ENCODE measurements at places on chromosomes 7 and 10.

GRCh38 chr7:80275192-80275605, 140.6 kb downstream of the GNAI1 start:
- no peak for DNase-seq

DNA sequence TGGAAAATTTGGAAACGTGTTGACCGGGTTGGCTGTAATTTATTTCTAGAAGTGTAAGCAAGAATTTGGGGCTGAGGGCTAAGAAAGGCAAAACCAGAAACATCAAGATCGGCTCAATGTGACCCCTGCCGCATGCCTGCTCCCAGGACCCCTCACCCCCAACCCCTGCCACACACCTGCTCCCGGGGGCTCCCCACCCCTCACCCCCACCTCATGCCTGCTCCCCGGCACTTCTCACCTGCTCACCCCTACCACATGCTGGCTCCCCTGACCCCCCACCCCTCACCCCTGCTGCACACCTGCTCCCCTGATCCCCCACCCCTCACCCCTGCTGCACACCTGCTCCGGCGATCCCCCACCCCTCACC, 19.0 kb upstream of the CFAP46 start:
- no peak for DNase-seq

- DNase-seq = peak; percentile 66
These were observed 59.8 kb upstream of the SMNDC1 start for GRCh38 chr10:110364531-110364937.

- no peak for DNase-seq
These were observed 188.9 kb downstream of the BICC1 start for GRCh38 chr10:58701405-58702135.

- DNase-seq = no peak
These were observed 51.3 kb downstream of the WNT2 start for GRCh38 chr7:117271566-117271965.

DNA sequence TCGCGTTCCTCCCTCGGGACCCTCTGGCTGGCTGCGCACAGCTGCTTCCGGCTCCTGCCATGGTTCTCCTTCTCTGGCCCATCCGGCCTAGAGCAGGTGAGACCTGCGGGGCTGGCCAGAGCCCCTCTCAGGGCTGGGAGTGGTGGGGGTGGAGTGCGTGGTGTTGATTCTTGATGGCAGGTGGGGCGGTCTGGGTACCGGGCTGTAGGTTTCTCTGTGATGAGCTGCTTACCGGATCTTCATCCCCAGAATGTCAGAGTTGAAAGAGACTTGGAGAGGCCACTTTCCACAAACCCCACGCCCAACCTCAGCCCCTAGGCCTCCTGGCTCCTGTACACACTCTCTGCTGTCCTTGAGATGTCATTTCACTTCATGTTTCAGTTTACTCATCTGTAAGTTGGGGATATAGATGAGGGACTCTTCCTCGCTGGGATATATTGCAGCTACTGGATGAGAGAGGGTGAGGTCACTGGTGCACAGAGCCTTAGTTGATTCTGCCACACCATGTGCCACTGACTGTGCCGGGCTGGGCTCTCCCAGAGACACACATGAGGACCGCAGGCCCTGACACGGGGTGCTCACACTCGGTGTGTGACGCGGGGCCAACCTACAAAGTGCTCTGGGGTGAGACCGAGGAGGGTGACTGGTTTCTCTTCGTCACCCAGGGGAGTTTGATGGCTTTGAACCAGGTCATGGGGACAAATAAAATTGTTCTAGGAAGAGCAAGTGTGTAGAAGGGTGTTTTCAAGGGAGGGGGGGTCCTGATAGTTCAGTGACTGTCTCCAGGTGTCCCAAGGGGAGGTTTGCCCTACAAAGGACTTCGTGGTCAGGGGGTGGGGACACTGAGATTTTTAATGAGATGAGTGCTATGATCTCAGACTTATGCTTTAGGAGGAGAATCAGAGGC, 29.5 kb downstream of the ZNF775 start:
- DNase-seq = no peak

GRCh38 chr7:142835487-142835886, 19.4 kb upstream of the EPHB6 start:
- no peak for DNase-seq

- no peak for DNase-seq
These were observed 144.7 kb downstream of the PLCE1 start for GRCh38 chr10:94138391-94138790.

GRCh38 chr10:102455893-102456471, 4.6 kb upstream of the C10orf95 start:
- DNase-seq = no peak

GRCh38 chr7:42698600-42699374, 213.1 kb downstream of the C7orf25 start:
- DNase-seq = no peak

GRCh38 chr10:97547962-97548361, 24.6 kb upstream of the ANKRD2 start:
- DNase-seq = no peak

- no peak for DNase-seq
These were observed 89.2 kb upstream of the FGL2 start for GRCh38 chr7:77288676-77289320.

DNA sequence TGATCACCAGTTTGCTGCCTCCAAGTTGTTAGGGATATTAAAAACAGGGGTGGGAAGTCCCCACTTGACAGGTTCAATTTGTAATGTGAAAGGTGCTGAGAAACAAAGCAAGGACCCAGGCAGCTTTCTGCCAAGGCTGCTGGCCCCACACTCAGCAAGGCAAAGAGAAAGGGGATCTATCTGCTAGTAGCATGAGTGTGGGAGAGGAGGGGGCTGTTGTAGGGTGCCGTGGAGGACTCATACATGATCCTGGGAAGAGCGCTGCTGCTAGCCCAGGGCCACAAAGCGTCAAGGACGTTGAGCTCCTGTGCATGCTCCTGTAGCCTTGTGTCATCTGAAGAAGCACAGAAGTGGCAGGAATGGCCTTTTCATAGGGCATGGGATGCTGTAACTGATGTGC, 96.5 kb upstream of the INSYN2A start:
- no peak for DNase-seq

GRCh38 chr10:93223336-93223735, 149.6 kb downstream of the CYP26A1 start:
- DNase-seq = no peak

DNA sequence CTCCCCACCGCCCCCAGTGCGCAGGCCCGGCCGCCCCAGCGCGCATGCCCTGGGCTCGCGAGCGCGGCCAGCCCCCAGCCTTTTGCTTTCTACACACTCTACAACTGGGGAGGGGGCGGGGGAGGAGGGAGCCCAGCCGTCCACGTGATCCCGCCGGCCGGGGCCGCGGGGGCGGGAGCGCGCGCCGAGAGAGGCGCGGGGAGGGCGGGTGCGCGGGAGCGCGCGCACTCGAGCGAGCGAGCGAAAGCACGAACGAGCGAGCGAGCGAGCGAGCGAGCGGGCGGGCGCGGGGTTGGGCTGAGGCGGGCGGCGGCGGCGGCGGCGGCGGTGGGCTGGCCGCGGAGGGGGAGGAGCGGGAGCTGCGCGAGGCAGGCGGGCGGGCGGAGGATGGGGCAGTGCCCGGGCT, at the start of gene AUTS2:
AUTS2 (plus strand) TSS at position 395 of the 406 bp plus-strand sequence. CDS start 1,179 bp downstream, outside the sequence.
- DNase-seq = peak; percentile 94

GRCh38 chr10:74078037-74078436, 72.6 kb downstream of the AP3M1 start:
- no peak for DNase-seq

DNA sequence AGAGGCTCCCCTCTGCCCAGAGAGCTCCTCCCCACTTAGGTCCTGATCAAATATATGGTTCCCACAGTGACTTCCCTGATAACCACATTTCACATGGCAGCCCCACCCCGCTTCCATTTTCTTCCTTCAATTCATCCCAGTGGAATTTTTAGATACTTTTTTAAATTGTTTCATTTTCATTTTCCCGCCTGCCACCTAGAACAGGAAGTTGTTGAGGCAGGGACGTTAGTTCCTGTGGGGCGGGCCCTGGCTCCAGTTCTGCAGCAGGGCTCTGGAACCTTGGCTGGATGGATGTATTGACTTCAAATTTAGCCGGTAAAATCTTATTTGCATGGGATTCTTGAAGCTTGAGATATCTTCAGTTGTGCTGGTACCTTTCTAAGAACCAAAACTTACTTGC, 226.6 kb downstream of the PAXIP1 start:
- no peak for DNase-seq

GRCh38 chr7:134736381-134736780, 43.1 kb upstream of the CALD1 start:
- DNase-seq = no peak

DNA sequence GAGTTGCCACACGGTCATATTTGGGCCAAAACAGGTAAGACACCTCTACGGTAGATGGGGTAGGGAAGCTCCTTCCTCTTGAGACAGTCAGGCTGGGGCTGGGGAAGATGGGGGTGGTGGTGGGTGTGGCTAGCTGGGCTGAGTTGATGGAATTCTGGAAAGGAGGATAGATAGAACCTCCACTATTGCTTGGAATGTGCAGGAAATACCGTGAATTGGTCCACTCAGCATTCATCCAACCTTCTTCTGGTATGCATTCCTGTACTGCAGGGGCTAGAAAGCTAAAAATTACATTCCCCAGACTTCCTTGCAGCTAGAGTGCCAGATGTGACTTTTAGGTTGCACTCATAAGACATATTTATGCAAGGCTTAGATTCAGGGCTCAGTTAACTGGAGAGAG, 24.8 kb downstream of the TLX1 start:
- no peak for DNase-seq

DNA sequence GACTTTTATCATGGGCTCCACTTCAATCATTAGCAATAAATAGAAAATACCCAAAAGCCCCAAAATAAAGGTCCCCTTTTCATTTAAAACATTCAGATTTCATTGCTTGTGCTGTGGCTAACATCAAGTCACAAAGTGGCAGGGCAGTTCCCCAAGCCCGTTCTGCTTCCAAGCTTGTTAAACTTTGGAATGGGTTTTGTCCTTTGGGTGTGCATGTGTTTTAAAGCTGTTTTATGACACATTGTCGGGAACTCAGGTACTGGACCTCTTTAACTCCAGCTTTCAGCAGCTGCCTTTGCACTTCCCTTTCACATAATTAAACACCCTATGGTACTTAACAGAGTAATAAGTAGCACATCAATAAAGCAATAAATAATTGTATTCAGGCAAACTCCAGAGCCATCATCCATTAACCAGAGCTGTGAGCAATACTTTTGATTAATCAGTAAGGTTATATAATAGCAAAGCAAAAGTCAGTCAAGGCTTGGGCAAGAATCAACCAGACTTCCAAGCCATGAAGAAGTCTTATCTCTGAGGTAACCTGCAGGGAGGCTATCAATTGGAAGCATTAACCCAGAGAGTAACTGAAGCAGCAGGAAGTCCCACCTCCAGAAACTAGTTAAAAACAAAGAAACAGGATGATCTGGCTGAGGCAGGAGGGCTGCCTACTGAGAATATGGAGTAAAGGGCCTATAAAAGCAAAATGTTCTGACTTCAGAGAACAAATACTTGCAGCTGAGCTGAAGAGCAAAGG, 56.1 kb upstream of the ARID5B start:
- no peak for DNase-seq

DNA sequence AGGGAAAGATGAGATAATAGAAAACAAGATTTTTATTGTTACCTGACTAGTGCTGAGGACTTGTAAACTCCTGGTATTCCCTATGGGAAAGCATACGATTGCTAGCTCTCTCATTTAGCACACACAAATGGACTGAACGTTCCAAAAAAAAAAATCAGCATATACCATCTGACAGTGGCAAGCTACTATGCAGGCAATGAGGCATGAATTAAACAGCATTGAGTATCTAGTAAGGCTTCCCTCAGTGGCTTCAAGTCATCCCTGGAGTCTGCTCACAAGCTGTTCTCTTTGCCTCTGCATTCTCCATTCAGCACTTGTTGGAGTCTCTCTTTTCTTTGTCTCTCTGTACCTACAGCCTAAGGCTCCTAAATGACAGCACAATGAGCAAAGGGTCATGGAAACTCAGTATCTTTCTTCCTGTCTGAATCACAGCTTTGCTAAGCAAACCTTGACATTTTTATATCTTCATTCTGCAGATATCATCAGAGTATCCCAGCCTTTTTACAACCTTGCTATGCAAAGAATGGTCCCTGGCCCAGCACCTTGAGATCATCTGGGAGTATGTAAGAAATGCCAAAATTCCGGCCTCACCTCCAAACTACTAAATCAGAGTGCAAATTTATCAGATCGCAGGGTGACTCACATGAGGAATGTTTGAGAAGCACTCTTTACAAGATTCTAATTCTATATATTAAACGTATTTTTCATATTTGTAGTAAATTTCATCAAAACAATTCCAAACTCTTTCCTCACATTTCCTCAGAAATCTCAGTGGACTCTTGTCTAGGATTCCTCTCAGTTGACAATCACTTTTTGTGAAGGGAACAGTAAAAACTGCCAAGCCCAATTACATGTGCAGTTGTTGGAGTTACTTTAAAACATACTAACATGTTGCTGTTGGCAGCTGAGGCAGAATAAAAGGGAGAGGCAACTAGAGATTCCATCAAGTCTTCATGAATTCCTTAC, 10.8 kb upstream of the LIPA start:
- DNase-seq = no peak

- DNase-seq = no peak
These were observed 241.3 kb downstream of the ANK3 start for GRCh38 chr10:60148266-60148840.

DNA sequence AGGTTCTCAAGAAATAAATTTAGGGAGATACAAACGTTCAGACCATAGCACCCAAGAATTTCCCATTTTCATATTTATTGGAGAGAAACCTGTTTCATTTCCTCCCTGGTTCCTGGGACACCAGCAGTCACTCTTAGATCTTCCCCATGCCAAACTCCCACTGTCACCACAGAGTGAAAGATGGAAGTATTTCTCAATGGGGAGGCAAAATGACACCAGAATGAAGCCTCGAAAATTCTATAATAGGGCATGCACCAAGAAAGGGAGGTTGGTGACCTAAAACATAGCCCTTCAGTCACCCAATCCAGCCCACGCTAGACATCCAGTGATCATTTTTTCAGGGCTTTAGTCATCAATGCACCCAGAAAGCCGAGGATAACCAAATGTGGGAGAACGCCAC, 148.1 kb upstream of the PLXDC2 start:
- no peak for DNase-seq

DNA sequence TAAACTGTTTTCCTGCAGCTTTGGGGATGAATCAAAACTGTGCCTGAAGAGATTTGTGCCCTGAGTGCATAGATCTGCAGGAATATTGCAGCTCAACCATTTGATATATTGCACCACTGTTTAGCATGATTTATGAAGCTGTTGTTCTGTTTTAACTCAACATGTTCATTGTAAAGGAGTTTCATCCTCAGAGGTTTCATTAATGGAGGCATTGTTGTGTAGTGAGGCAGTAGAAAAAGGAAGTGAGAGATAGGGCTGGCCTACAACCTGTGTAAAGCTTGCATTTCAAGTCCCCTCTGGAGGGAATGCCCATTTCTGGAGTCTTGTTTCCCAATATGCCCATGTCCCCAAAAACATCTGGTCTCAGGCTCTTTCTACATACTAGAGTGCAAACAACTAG, 67.5 kb downstream of the DNAJC12 start:
- DNase-seq = no peak

GRCh38 chr10:31584098-31584631, 265.1 kb downstream of the ZEB1 start:
- no peak for DNase-seq

DNA sequence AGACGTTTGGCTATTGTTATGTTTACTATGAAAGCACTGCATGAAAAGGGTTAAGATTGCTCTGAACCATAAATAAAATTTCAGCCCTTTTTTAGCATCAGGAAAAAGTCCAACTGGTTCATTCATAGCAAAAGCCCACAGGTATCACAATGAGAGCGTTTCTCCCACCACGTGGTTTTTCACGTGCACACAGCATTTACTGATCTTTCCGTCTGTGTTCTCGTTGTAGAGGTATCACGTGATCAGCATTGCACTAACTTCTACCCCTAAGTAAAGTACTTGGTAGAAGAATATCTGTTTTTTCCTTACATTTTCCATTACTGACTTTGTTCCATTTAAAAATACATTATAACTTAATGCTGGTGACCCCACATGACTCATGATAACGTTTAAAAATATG, 17.8 kb upstream of the CCDC3 start:
- DNase-seq = no peak

Data from putamen (tissue), 1 donor.